ENCODE measurements at places on chromosomes 3 and 15.
A peak's percentile ranks its signal among the peaks of the same experiment; 100 is the strongest.

DNA sequence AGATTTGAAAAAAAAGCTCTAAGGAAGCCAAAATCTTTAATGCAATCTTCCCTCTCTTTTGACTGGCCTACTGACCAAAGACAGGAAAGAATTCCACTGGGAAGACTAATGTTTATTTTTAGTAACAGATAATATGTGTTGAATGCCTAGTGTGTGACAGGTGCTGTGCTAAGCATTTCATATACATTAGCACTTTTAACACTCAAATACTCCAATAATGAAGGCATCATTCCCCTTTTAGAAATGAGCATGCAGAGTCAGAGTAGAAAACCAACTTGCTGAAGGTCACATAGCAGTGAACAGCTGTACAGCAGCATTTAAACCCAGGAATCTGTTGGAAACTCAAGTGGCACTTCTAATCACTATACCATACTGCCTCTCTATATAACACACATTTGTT lies 170.6 kb downstream of the MINAR1 start:
- no peak for DNase-seq

GRCh38 chr3:11290743-11291680 lies 18.8 kb downstream of the ATG7 start:
- peak; percentile 31 for DNase-seq

- no peak for DNase-seq
Observed at GRCh38 chr3:17349093-17349492, 393.3 kb downstream of the TBC1D5 start.

DNA sequence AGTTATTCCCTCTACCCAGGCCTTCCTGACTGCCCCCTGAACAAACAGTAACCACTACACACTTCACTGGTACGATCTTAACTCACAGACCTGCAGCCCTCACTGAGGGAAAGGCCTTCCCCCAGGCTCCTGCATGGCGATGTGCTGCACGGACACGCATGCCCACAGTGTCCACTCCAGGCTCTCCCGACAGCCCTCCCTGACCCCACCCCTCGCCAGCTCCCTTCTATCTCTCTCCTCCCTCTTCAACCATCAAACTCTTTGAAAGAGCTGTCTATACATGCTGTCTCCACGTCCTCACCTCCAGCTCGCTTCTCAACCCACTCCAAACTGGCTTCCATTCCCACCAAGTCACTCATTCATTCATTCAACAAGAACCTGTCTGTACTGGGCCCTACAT lies 3.9 kb downstream of the SCN5A start:
- no peak for DNase-seq

GRCh38 chr3:13079051-13079450 lies 5.8 kb upstream of the IQSEC1 start:
- no peak for DNase-seq

DNA sequence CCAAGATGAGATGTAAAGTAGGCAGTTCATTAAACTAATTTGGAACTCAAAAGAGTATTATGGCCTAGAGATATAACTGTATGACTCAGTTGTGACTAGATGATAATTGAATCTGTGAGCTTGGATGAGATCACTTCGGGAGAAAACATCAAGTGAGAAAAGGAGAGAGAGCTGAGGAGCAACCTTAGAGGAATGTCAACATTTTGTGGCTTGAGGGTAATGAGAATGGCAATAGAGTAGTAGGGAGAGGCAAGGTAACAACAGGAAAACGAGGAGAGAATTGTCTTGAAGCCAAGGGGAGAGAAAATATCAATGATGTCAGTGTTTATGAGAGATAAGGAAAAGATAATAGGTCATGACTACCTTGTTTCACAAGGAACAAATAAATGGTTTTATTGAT lies 580.2 kb downstream of the NLGN1 start:
- no peak for DNase-seq

- no peak for DNase-seq
Observed at GRCh38 chr3:45426161-45426560, 37.8 kb downstream of the LARS2 start.

GRCh38 chr15:91776104-91776503 lies 77.4 kb upstream of the SLCO3A1 start:
- no peak for DNase-seq

DNA sequence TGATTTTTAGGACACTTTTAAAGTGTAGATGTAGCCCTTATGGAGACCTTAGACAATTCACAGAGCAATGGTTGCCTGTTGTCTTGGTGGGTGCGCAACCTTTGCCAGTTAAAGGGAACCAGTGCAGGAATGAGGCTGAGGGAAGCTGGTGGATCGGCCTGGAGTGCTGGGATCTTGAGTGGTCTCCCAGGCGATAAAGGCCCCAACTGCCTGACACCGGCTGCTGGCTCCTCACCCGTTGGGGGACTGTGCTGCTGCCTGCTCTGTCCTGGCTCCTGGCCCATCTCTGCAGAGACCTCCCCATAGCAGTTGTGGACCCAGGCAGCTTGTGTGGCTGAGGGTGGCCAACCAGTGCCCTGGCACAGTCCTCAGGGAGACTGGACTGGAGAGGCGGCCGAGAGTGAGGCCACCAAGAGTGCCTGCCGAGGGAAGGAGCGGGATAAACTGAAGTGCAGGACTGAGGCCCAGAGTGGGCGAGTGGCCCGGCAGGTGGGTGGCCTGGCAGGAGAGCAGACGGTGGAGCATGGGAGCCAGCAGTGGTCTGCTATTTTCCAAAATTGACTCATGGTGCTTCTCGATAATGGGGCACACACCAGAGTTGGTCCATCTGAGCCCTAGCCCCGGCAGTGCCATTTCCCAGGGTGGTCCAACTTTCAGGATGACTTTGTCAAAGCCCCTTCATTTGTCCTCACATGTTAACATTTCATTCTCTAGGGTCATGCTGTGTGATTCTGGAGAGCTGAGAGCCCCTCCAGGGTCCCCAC lies 2.1 kb downstream of the ALDH1A3 start:
- no peak for DNase-seq

DNA sequence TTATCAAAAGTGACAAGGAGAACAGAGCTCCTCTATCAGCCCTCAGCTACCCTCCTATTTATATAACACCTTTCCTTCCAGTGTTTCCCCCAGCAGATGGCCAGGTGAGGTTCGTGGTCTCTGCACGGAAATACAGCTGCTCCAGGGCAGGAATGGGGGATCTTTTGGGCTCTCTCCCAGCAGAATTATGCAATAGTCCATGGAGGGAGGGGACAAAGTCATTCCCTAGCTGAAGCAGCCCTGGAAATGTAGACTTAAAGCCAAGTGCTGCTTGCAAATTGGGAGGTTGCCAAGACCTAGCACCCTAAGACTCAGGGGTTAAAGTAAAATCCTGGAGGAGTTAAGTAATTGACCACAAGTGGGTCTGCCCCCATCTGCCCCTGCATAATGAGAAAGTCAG lies 256.3 kb downstream of the LRTM1 start:
- DNase-seq: no peak

DNA sequence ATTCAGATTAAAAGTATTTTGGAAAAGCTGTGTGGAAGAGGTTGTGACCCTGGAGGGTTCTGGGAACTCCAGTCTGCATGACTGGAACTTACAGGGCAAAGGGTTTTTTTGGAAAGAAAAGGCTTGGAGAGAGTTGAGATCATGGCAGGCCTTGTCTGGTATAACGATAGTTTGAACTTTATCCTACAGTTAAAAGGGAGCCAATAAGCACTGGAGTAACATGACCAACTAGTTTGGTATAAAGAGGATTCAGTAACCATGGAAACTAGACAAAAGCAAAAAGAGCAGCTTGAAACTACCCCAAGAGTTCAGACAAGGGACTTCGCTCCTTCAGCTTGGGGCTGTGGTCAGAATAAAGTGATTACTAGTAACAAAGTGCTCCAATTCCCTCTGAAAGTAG lies 151.2 kb upstream of the TMCO5A start:
- DNase-seq: no peak

DNA sequence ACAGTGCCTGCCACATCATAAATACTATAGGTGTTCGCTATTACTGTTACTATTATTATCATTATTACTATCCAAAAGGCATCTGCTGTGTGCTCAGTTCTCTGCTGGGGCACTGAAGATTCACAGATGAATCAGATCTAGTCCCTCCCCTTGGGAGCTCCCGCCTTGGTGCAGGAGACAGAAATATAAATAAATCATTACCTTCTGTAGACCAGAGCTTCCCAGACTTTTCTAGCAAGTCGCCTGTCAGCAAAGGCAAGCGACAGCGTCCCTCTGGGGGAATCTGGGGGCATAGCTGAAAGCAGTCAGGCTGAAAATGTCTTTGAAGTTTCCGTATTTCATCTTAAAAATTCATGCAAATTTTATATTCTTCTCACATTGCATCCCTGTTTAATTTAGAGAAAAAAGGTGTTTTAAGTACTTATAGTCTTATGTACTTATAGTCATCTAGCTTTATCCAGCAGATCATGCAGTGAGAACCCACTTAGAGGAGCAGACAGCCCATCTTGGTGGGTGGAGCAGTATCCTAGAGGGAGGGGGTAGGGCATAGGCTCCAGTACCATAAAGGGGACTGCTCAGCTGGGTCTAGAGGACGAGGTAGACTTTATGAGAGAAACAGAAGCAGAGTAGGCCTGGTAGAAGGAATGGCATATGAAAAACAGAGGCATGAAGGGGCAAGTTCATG lies 10.4 kb upstream of the BRPF1 start:
- DNase-seq: no peak

DNA sequence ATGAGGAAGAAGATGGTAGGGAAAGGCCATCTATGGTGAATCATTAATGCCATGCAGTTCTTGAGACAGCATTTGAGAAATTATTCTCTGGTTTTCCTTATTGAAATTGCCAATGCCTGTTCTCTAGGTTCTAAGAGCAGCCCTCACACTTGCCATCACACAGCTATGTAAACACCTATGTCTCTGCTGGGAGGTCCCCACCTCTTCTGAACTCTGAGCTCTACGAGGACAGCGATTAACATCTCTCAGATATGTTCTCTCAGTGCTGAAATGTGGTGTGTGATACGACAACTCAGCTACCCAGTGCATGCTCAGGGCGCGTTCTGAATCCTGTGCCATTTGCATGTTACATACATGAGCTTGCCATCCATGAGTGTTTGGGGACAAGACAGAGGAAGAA lies 131.3 kb upstream of the CTDSPL start:
- no peak for DNase-seq

DNA sequence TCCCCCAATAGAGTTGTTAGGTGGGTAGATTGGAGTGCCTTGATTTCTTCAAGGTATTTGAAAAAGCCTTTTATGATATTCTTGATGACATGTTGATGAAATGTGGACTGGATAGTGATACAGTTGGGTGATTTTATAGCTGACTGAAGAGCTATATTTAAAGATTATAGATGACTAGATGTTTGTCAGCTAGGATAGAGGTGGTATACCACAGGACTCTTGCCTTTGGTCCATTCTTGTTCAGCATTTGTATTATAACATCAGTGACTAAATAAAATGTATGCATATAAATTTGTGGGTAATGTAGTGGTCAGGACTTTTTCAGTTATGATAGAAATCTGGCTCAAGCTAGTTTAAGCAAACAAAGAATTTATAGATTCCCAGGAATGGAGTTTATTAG lies 143.9 kb downstream of the ZNF609 start:
- DNase-seq: no peak

GRCh38 chr3:41356775-41357174 lies 157.5 kb downstream of the CTNNB1 start:
- no peak for DNase-seq

DNA sequence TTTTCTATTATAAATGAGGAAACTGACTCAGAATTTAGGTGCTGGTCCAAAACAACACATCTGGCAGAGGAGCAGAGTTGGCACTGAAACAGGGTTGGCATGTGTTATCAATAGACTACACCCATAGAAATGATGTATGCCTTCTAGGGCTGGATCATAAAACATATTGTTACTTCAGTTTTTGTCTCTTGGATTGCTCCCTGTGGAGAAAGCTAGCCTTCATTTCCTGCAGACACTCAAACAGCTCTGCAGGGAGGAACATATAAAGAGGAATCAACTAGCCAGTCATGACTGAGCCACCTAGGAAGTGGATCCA lies 507 bp upstream of the MRPL3 start:
- DNase-seq: no peak

DNA sequence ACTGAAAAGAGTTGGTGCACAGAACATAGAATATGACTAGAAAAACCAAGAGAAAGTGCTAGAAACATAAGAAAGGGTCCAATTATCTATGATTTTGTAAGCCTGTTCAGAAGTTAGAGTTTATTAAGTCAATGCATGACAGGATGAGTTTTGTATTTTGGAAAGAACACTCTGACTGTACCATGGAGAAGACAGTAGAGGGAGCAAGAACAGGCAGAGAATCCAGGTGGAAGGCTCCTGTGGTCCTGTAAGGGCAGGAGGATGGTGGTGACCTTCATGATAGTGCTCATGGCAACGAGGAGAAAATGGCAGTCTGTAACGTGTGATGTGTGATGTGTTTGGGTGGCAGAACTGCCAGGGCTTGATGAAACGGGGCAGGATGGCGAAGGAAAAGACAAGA lies 249.1 kb downstream of the CTNNB1 start:
- DNase-seq: no peak

DNA sequence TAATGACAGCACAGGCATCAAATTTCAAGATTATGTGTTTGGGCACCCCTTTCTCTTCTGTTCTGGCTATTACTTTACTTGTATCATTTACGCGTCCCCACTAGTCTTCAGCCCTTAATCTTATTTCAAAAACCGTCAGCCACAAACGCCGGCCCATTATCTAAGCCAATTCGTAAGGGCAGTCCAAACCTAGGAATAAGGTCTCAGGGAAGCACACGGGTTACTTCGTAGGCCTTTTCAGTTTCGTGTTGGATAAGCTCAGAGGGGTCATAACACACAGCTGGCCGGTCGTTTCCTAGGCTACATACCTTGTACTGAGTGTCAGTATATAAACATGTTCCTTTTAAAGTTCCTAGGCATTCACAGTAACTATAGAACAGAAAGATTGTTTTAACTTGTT lies 5.1 kb upstream of the DNAAF4 start:
- no peak for DNase-seq

DNA sequence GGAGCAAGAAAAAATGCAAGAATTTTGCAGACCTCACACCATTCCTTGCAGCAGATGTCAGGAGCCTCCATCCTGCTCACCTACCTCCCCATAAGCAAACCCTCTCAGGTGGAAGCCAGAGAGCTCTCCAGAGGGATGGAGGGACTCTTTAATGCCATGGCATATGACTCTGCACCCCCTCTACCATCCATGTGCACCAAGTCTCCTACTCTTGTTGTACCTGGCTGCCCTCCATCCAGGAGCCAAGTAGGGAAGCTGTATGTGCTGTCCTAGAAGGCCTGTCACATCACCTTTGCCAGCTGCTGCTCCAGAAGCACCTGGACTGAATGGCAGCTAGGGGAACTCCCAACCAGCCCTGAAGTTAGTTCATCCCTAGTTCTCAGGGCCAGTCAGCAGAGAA lies 38.5 kb upstream of the PRR20G start:
- no peak for DNase-seq

GRCh38 chr3:143362115-143362991 lies 242.8 kb downstream of the CHST2 start:
- no peak for DNase-seq

- DNase-seq: peak; percentile 27
Observed at GRCh38 chr15:62119227-62119864, 45.7 kb downstream of the C2CD4B start.

DNA sequence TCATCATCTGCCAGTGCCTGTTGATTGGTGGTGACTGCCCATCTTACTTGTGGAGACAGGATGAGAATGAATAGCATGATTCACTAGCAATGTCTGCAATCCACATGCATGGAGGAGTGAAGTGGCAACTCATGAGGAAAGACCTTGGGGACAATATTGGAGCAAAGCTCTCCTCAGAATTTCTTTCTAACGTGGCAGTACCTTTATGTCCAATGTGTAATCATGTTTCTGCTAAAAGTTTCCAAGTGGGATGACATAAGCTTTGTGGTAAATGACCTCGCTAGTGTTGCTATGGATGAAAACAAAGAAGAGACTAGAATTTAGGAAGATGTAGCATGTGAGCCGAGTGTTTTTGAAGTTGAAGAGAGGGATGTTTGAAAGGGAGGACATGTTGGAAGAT lies 117.8 kb downstream of the CPNE4 start:
- DNase-seq: no peak
